LoVo (cell line): ENCODE measurements at places on chromosomes 1 and 21.

DNA sequence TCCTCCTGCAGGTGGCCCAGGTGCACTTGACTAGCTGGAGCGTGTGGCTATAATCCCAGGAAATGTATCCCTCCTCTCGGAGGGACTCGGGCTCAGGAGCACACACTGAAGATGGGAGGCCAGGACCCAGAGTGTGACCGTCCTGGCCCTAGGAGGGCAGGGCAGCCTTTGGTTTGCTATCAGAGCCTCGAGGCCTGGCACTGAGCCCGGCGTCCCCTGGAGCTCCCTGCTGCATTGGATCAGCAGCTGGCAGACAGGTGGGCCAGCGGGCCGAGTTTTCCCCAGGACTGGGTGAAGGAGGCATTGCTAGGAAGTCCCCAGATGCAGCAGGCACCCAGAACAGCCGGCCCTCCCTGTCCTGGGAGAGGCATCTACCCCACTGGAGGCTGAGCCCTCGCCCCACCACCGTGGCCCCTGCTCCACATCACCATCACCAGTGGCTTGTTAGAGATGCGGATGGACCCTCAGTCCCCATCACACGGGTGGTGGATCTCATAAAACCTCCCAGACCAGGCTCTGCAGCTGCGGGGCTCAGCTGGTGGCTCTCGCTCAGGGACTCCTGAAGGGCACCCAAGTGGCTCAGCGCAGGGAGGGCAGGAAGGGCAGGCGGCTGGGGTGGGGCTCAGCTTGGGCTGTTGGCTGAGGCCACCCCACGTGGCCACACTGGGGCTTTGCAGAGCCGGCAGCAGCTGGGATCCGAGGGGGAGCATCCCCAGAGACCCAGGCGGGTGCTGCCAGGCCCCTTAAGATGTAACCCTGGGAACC lies 32.7 kb upstream of the POFUT2 start:
- no peak for DNase-seq

DNA sequence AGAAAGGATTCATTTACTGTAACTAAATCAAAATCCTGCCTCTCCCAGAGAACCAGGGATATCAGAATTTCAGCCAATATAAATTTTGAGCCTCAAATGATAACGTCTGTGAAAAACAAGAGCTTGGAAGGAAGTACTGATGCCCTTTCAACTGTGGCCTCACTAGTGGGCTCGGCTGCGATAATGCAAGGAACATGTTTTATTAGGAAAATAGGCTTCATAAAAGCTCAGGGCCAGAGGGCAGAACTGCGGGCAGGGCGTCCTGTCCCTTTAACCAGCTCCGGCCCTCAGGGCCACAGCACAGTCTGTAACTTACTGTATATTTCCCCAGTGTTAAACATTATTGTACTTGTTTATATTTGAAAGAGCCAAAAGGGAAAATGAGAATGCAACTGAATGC lies 122.0 kb downstream of the PEX14 start:
- DNase-seq: no peak

DNA sequence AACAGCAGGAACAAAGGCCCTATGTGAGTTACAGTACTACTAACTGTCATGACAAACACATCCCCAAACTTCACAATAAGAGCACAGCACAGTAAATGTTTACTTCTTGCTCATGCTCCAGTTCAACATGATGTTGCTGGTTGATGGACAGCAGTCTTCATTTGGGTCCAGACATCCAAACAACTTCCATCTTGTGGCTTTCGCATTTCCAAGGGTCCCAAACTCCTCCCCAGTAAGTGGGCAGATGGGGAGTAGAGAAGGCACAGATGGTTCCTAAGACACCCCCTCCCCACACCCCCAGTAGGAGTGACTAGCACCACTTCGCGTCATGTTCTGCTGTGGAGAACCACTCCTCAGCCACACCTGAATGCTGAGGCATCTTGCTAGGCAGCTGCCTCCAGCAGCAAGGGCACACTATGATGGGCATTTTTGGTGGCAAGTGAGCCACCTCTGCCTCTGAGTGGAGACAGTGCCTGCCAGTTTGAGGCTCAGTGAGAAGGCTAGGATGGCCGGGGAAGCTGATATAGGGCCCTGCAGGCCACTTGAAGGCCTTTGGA lies 32.7 kb upstream of the CD2 start:
- DNase-seq: no peak

DNA sequence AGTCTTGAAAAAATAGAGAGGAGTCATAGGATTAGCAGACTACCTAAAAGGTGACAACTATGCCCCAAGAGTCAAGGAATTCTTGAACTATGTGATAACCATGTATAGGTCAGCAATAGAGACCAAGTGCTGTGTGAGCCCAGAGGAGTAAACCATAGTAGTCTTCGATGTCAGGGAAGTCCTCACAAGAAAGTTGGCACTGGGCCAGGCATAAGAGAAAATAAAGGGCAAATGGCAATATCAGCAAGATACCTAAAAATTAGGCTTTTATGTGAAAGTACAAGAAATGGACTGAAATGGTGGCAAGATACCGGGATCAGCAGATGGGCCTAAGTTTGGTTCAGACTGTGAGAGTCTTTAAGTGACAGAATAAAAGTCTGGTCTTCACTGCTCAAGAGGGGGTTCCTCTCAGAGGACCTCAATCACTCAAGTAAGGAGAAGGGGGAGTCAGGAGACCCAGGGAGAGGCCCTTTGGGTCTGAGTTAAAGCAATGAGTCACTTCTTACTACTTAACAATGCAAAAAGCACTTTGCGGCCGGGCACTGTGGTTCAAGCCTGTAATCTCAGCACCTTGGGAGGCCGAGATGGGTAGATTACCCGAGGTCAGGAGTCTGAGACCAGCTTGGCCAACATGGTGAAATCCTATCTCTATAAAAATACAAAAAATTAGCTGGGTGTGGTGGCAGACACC lies 95.0 kb downstream of the TEX35 start:
- no peak for DNase-seq

- DNase-seq: no peak
Measured at GRCh38 chr1:112723511-112723839, 8.3 kb upstream of the PPM1J start.

- DNase-seq: peak; percentile 51
Measured at GRCh38 chr21:44870748-44871495, 2.6 kb downstream of the PTTG1IP start.

GRCh38 chr21:44078411-44078981 lies 28.7 kb upstream of the PWP2 start:
- no peak for DNase-seq

DNA sequence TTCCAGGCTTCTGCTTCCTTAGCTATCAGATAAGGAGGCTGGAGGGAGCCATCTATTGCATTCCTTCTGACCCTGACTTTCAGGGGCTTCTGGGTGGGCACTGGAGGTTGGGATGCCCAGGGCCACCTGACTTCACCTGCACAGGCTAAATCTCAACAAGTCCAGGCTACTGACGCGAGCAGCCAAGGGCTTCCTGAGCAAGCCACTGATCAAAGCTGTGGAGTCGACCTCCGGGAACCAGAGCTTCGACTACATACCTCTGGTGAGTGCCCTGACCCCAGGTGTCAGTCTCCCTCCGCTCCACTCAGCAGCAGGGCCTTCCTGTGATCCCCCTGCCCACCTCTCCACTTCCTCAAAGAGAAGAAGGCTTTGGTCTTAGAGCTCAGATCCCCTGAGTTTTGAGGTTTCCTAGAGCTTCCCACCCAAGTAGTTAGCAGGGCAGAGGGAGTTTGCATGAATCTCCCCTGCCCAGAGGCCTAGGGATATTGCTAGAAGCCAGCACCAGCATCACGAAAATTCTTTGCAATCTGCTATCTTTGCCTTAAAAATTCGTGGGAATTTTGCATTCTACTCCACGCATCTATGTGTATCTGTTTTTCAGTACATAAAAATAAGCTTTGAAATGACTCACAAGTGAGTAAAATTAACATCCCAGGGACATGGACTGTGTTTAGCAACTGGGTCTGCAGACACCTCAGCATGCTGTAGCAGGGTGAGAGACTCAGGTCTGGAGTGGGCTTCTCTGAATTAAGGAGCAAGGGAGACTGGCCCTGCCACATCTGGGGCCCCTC lies 61.4 kb downstream of the VWA5B1 start:
- no peak for DNase-seq

GRCh38 chr1:40606978-40607377 lies 58.5 kb downstream of the RIMS3 start:
- DNase-seq: no peak

GRCh38 chr1:162916407-162916806 lies 55.4 kb upstream of the CCDC190 start:
- no peak for DNase-seq

GRCh38 chr1:212759683-212760082 lies 31.9 kb downstream of the NSL1 start:
- DNase-seq: no peak
